ENCODE measurements at places on chromosomes 4 and X.

- no peak for DNase-seq
Observed at GRCh38 chrX:37701588-37701987, 16.0 kb downstream of the XK start.

GRCh38 chrX:54181202-54181953 lies 1.7 kb downstream of the FAM120C start:
- DNase-seq = no peak

GRCh38 chr4:113684534-113685091 lies 76.9 kb downstream of the CAMK2D start:
- DNase-seq = peak; percentile 61

- no peak for DNase-seq
Observed at GRCh38 chr4:185775792-185776555, 36.0 kb downstream of the SORBS2 start.

DNA sequence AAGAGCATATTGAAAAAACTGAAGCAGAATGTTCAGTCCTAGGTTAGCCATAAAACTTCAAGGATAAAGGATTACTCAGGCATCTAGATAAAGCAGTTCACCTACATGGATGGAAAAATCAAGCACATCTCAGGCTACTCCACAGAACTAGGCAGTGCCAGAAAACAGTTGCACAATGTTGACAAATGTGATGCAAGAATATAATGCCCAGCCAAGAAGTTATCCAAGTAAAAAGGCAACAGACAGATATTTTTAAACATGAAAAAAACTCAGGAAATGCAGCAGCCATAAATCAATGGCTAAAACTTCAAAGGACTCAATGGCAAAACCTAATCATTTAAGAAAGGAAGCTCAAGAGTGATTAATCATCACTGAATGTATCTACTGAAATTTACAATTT lies 456.0 kb upstream of the FAM241A start:
- peak; percentile 58 for DNase-seq

GRCh38 chr4:7275067-7275466 lies 82.7 kb downstream of the SORCS2 start:
- no peak for DNase-seq

- DNase-seq = no peak
Observed at GRCh38 chr4:168208957-168209614, 109.5 kb downstream of the DDX60 start.

DNA sequence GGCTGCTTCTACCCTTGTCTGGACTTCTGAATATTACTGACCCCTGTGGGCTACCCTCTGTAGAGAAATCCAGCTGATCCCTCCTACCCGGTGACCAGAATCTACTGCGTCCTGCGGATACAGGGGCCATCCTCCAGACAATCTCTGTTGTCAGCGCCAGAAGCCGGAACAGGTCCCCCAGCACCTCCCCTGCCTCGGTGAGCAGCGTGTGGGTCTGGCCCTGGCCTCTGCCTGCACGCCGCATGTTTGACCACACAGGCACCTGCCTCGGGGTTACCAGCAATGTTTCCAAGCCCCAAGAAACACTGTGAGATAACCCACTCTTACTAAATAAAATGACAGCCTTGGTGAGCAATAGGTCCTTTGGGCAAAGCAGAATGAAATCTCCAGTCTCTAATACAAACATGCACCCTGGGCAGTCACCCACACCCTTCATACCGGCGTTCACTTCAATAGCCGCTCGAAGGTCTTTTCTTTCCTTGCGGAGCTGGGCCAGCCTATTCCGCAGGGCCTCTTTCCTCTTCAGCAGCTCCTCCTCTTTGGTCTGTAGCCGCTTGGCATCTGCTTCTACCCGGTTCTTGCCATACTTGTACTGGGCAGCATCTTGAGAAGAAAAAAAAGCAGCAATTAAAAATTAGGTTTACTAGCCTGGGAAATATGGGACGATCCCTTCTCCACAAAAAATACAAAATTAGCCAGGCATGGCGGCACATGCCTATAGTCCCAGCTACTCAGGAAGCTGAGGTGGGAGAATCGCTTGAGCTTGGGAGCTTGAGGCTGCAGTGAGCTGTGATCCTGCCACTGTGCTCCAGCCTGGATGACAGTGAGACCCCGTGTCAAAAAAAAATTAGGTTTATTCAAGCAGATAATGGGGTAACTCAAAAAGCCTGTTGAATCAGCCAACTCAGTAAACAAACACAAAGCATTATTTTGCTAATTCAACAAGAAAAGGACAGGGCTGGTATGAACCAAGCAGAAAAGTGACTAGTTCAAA lies 165.1 kb downstream of the AFAP1 start:
- no peak for DNase-seq

DNA sequence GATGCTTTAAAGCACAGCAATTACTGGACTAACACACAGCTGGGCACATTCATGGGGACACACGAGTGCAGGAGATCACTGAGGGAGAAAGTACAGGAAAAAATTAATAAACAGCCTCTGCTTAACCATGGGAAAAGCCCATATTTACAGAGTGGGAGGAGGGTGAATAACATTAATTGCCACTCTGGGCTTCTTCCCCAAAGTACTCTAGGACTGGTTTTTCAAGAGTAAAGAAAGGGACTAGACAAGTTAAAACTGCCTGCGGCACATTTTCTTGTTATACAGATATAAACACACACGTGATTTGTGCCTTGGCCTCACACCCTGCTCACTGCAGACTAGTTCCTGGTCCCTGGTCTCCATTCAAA lies 179.7 kb upstream of the TET2 start:
- DNase-seq = no peak

GRCh38 chr4:184825141-184825895 lies 450 bp downstream of the ACSL1 start:
- no peak for DNase-seq

- DNase-seq = no peak
Observed at GRCh38 chr4:1521821-1522361, 115.6 kb upstream of the NKX1-1 start.

GRCh38 chrX:140918398-140919038 lies 83.9 kb upstream of the SPANXB1 start:
- DNase-seq = peak; percentile 48

- DNase-seq = peak; percentile 99
Observed at GRCh38 chr4:56958111-56958517, 19.3 kb downstream of the NOA1 start.

GRCh38 chr4:15504041-15504440 lies 34.4 kb downstream of the CC2D2A start:
- DNase-seq = no peak

GRCh38 chrX:21176921-21177571 lies 197.2 kb upstream of the CNKSR2 start:
- DNase-seq = peak; percentile 32

DNA sequence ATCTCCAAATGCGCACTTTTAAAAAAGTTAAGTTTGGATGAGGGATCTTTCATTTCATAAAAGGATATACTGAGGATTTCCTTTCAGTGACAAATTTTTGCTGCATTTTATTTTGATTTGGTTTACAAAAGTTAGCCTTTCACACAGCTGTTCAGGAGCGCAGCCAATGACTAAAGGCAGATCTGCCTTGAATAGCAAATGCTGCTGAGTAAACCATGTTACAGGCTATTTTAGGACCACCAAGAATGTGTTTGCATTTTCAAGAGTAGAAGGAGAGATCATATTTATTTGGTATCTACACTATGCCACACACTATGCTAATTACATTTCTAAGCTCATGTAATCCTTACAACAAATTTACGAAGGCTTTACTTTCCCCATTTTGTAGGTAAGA lies 92.1 kb downstream of the MAMLD1 start:
- DNase-seq = no peak

DNA sequence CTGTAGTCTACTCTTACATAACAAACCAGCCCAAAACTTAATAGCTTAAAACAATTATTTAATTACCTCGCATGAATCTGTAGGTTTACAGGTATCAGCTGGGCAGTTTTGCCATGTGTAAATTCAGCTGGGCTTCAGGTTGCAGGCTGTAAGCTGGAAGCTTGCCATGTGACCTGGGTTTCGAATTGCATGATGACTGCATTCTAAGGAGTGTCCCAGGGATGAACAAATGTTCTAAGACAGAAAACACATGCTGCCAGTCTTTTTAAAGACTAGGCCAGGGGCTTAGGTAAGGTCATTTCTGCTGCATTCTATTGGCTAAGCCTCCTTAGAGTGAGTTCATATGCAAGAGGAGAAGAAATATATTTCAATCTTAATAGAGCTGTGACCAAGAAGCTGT lies 44.8 kb downstream of the GRIA2 start:
- no peak for DNase-seq

DNA sequence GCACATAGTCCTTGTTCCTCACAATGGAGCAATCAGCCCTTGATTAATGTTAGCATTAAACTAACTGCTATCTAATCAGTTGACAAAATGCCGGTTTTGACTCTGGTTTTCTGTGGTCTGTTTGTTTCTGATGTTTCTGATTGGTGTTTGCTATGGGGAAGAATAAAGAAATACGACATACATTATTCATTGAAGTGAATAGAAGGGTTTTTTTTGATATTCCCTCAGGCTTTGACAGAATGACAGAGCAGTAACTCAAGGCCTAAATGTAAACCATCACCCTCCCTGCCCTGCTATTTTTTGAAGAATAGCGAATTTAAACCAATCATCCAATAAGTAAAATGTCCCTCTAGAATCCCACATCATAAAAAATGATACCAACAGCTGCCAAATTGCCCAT lies 65.5 kb upstream of the HS3ST1 start:
- no peak for DNase-seq

DNA sequence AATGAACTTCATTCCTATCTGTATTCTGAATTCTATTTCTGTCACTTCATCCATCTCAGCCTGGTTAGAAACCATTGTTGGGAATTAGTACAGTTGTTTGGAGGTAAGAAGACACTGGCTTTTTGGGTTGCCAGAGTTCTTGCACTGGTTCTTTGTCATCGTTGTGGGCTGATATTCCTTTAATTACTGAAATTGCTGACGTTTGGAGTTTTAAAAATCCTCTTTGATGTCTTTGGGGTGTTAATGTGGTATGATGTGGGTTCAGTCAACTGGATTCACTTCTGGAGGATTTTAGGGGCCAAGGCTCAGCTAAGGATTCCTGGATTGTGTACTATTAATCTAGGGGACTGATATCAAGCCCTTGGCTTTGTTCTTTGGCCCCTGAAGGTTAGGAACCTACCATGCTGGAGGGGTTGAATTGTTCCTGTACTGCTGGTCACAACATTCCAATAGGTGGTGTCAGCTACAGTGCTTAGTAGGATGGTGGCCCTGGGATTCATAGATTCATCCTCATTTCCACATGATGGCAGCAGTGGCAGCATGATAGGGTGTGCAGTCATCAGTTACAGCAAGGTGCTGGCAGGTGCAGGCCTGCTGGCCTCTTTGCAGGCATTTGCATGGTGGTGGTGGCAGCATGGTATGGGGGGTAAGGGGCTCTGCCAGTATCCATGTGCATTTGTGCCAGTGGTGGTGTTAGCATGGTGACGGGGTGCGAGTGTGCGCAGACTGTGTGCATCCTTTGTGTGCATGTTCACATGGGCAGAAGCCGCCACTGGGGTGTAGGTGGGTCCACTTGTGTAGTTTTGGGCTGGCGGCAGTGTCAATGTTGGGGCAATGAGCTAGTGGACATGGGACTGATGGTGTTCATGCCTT lies 301.3 kb downstream of the TEX13C start:
- DNase-seq = no peak

GRCh38 chr4:63169836-63170235 lies 1239.4 kb downstream of the TECRL start:
- DNase-seq = no peak

DNA sequence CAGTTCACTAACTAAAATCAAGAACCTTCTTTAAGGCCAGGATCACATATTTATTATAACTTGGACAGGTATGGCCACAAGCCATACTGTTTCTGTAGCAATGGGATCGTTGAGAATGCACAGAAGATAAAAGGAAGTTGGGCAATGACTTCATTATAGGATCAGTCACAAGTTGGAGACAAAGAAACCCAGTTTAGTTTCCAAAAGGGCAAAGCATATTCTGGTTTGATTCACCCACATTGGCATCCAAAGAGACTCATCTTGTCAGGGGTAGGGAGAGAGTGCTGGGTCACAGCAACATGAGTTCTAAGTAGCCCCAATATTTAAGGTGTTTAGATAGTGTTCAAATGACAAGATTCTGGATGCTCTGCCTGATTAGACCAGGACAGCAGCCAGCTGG lies 317.1 kb upstream of the GALNT7 start:
- DNase-seq = peak; percentile 13

DNA sequence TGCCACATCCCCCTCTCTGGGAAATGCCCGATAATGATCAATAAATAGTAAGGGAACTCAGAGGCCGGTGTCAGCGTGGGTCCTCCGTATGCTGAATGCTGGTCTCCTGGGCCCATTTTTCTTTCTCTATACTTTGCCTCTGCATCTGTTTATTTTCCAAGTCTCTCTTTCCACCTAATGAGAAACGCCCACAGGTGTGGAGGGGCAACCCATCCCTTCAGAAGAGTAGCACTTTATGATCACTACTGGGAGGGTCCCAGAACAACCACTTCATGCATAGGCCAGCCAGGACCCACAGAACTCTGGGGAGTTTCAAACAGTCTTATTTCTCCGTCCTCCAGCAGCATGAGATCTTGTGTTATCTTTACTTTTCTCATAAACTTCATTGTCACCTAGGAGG lies 100.1 kb downstream of the CEP44 start:
- DNase-seq = no peak

Measured in stromal cell of bone marrow (primary cell).